ENCODE measurements at places on chromosomes 13 and 19.

GRCh38 chr13:75687150-75687763 is 51.1 kb downstream of the LMO7 start:
- no peak for DNase-seq

DNA sequence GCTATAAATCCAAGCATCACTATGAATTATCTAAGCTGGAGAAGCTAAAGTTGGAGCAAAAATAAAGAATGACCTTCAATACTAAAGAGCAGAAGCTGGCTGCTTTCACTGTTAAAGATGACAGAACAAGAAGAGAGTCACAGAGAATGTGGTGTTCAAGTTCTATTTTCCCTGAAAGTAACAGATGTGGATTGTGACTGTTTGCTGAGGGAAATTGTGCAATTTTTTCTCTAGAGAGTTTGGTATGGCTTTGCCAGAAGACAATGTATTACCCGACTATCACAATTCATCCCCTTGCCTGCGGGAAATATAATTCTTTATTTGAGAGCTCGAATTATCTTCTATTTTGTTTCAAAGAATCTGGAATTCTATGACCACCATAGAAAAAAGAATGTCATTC is 83.1 kb downstream of the TNFSF13B start:
- no peak for DNase-seq

DNA sequence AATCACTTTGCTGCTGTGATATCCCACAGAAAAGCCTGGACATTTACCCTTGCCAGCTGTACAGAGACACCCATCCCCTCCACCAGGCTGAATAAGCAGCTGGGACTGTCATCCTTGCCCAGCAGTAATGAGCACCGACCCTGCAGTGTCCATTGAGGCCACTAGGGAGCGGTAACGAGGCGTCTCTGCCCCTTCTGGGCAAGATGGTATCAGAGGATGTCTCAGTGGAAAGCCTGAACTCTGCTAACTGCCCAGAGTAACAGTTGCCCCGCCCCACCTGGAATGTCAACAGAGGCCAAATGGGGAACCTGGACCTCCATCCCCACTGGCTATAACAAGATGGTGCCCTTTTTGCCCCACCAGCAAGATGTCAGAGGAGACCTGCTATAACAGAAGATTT is 22.8 kb upstream of the CEACAM20 start:
- no peak for DNase-seq

GRCh38 chr13:95111608-95112007 is 189.6 kb downstream of the ABCC4 start:
- no peak for DNase-seq

GRCh38 chr19:17069193-17069592 is 6.1 kb downstream of the HAUS8 start:
- DNase-seq, result no peak

DNA sequence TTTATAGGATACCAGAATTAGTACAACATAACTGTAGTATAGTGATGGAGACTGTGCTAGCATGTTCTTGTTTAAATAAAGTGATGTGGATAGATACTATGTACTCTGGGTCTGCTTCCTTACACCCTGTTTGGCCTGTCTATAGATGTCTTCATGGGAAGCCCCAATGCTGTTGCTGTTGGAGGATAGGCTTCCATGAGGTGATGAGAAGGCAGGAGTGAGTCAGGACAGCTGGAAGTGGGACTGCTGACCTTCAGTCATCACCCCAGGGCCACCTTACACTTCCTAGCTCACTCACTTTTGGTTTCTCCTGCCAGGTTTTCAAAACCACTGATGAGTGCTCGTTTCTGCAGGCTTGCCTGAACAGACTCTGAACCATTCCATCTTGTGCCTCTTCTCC is 4.2 kb downstream of the KCTD4 start:
- DNase-seq, result no peak

GRCh38 chr13:103540382-103540765 is 474.2 kb upstream of the SLC10A2 start:
- no peak for DNase-seq

DNA sequence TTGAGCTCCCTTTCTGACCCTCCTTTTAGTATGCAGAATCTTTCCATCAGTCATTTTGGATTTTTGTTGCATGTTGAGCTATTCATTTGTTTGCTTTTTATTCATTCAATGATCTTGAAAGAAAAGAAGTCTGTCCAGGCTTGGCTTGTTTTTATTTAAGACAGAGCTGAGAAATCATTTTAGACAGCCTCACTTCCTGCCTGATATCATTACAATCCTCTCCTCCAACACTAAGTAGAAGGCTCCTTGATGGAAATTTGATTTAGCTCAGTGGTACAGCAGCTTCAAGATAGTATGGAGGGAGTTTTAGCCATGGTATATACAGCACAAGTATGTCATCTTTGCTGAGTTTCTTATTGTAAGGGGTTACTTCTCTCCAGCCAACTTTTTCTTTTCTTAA is 28.4 kb downstream of the MBNL2 start:
- no peak for DNase-seq

DNA sequence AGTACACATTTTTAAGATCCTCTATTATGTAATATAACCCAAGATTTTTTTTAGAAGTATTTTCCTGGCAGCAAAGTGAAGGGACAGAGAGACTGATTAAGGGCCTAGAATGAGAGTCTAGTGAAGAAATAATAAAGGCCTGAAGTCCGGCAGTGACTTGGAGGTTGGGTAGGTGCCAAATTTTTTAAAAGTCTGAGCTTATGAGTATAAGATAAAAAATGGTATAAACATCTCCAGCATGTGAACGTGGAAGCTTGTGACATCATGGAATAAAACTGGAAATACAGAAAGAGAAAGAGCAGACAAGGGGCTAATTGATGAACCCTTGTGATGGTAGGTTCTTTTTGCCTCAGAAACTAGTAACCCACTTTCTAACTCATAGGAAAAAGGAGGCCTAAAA is 174.6 kb downstream of the SUCLA2 start:
- no peak for DNase-seq

Data from NCI-H524 (cell line).